Hippocampal formation (tissue), 2 donors: ENCODE measurements at places on chromosomes 3 and 15.

GRCh38 chr3:65833761-65834505 is 204.8 kb downstream of the MAGI1 start:
- no peak for DNase-seq

GRCh38 chr15:73168487-73168886 is 116.2 kb downstream of the NEO1 start:
- no peak for DNase-seq

- no peak for DNase-seq
Observed at GRCh38 chr3:152885076-152885475, 50.1 kb downstream of the P2RY1 start.

- no peak for DNase-seq
Observed at GRCh38 chr3:52021489-52022268, 26.0 kb upstream of the RPL29 start.

- no peak for DNase-seq
Observed at GRCh38 chr15:93076217-93076616, 12.8 kb downstream of the RGMA start.

DNA sequence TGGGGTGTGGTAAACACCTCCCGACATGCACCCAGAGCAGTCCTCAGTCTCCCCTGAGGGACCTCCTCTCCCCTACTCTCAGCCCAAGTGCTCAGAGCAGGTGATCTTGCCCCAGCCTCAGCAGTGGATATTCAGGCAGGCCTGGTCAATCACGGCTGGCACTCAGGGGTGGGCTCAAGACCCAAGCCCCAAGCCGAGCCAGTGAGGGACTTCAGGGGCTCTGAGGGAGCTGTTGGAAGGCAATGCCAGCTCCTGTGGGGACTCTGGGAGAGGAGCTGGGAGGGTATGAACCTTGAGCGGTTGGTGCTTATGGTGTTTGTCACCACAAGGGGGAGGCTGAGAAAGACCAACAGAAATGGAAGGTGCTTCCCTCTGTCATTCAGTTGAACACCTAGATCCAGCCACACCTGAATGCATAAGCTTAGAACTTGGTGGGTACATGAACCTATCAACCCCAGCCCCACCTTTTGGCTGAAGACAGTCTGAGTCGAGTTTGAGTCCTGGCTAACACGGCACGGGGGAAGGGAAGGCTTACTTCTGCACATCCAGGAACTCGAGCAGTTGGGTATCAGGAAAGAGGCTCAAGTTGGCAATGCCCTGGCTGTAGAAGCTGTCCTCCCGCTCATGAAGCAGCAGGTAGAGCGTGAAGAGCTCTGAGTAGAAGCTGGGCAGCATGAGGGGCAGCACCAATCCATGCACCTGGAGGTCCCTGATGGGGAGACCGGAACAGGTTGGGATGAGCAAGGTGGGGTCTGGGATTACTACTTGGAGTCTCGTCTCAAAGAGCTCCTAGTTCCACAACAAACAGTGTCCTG is 19.2 kb downstream of the ALS2CL start:
- no peak for DNase-seq

- no peak for DNase-seq
Observed at GRCh38 chr3:106825962-106826605, 551.2 kb upstream of the CCDC54 start.

GRCh38 chr15:73650416-73651126 is 17.4 kb upstream of the NPTN start:
- no peak for DNase-seq
